CD4-positive, alpha-beta T cell (primary cell): ENCODE measurements at places on chromosomes 2 and 18.

GRCh38 chr18:54416436-54416835 is 58.7 kb downstream of the C18orf54 start:
- no peak for DNase-seq

DNA sequence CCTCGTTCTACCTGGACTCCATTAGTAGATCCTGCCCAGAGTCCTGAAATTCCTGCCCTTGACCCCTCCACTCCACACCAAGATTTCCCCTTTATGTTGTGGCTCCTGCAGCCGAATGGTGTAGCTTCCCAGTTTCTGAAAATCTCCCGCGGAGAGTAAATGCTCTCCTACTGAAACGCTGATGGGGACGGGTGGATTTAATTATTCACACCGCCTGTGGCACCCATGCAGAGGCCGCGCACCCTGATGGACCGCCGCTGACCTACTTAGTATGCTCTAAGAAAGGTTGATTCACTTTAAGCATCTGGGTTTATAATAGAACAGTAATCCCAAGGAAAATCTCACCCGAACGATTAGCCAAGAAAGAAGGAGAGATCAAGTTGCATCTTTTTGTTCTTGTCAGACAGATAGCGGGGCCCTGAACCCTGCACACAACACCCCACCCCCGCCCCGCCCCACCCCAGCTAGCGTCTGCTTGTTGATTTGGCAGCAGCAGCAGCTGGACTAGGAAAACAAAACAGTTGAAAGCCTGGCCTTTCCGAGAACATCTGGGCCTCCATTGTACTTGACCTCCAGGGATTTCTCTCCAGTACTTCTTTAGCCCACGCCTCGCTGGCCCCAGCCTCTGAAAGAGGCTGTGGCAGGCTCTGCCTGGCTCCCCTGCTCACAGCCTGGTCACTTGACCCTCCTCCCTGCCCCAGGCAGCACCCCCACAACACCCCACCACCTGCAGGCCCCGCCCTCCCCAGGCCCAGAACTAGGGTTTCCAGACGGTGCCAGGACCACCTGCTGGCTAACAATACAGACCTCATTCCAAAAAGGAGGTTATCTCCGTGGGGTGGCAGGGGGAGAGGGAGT is 53.6 kb downstream of the DPYSL5 start:
- DNase-seq = no peak

DNA sequence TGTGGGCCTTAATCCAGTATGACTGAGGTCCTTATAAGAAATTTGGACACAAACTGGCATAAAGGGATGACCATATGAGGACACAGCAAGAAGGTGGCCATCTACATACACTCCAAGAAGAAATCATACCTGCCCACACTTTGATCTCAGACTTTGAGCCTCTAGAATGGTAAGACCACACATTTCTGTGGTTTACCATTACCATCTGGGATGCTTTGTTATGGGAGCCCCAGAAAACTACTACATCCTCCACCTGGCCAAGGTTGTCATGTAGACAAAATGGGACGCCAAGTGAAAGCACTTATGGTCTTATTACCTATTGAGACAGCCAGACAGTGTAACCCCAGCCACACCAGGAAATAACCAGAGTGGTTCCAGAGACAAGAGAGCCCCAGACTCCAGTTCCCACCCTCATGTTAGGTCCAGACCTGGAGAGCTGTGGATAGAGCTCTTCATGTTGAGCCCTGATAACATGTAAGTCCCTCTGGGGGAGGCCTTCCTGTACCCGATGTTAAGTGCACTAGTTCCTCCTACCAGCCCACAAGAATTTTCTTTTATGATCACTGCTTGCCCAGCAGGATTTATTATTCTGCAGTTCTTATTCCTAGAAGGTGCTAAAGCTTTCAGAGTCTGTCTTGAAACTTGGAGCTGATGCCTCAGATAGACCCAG is 4.6 kb upstream of the ADD2 start:
- no peak for DNase-seq

- no peak for DNase-seq
Measured at GRCh38 chr2:238912916-238913875, 65.3 kb downstream of the TWIST2 start.

- DNase-seq = no peak
Measured at GRCh38 chr2:207290833-207291624, 125.3 kb upstream of the KLF7 start.

DNA sequence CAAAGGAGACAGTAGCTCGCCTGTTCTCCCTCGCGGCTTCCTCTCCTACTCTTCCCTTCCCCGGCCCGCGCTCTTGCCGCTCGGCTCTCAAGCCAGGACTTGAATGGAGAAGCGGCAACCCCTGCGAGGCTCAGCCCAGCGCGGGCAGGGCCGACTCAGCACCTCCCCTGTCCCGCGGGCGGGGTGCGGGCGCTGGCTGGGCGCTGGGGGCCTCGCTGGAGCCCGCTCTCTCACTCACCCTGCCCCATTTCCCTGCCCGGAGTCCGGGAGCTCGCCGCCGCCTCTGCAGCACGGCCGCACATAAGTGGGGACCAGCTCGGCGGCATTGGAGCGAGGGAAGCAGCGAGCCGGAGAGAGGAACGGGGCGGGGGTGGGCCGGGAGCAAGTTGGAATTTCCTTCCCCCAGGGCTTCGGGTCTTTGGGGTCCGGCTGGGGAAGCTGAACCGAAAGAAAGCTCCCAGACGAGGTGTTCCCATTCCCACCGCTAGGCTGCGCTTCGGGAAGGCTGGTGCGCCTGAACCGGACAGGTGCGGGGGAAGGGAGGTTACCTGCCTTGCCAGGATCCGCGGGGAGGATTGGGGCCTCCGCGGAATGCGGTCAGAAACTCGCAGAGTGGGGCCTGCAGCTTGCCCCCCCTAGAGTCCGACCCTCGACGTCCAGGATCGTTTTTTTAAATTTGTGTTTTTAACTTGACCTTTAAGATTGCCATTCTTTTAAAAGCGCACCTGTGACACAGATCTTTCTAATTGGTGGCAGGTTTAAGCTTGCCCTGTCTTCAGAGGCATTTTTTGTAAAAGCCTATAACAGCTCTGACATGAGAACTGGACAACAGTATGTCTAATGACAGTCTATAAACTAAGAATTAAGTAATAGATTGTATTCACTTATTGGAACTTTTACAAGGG is at the start of gene COBLL1:
TSS of gene COBLL1 (minus strand) at position 105 of the 905 bp plus-strand sequence. CDS start 627 bp downstream, outside the sequence.
- peak; percentile 1 for DNase-seq
